ENCODE measurements at places on chromosomes 7 and 10.

- DNase-seq, result no peak
Measured at GRCh38 chr7:22393913-22394729, 37.2 kb upstream of the RAPGEF5 start.

DNA sequence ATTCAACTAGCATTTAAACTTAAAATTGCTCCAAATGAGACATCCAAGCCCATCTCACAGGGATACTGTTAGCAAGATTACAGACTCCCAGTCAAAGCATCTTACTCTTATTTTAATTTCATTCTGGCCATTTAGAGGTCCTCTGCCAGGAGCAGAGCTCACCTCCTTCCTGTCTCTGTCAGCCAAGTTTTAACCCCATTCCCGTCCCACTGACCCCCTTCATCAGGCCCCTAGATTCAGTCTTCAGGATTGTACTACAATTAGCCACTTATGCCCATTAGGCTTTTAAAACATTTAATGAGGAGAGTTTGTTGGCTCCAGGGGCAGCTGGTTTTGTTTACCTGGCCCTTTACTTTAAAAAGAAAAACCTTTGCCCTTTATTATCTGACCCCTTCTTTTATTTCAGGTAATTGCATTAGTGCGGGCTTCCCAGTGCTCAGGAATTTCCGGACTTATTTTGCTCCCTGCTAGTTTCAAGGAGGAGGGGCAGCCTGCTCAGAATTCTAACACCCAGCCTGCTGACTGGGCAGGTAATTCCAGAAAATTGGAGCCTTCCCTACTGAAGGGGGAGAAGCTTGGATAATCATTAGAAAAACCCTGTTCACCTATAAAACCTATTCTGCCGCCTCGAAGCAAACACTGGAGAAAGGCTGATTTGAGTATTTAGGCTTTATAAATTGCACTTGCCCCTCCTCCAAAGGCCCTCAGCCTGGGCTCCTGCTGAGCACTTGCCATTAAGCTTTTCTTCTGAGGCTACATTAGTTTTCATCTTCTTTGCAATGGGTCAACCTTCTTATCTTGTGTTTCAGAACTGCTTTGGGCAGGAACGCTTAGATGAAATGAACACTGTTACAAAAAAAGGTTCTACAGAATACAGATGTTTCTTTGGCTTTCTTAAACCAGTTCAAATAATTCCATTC lies 200.5 kb upstream of the HPS1 start:
- DNase-seq, result no peak

DNA sequence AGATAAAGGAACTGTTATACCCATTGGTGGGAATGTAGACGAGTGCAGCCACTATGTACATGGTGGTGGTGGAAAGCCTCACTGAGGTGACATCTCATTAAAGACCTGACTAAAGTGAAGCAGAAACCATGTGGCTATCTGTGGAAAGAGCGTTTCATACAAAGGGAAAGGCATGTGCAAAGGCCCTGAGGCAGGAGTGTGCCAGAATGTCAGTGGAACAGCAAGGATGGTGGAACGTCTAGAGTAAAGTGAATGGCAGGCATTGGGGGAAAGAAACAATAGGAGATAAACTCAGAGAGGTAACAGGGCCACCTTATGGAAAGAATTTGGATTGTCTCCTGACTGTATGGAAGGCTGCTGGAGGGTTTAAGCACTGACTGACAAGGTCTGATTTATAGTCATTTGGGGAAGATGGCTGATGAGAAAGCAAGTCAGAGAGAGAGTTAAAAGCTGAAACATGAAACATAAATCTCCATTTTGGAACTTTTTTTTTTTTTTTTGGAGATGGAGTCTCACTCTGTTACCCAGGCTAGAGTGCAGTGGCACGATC lies 245.7 kb downstream of the STK31 start:
- no peak for DNase-seq

DNA sequence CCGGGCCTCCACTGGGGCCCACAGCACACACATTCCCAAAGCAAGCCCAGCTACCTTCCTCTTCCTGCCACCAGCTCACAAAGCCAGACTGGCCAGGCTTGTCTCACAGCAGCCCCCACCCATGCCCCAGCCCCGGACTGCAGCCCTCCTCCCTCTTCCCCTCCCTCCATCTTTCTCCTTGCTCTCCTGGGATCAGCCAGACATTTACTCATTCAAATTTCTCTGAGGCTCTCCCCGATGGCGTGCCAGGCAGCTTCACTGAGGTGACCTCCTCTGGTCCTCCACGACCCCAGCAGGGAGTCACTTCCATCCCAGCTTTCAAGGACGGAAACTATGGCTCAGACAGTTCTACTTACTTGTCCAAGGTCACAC lies 187.5 kb downstream of the GRID1 start:
- DNase-seq, result no peak

GRCh38 chr7:135463908-135464307 lies 46.0 kb downstream of the CNOT4 start:
- DNase-seq, result no peak

DNA sequence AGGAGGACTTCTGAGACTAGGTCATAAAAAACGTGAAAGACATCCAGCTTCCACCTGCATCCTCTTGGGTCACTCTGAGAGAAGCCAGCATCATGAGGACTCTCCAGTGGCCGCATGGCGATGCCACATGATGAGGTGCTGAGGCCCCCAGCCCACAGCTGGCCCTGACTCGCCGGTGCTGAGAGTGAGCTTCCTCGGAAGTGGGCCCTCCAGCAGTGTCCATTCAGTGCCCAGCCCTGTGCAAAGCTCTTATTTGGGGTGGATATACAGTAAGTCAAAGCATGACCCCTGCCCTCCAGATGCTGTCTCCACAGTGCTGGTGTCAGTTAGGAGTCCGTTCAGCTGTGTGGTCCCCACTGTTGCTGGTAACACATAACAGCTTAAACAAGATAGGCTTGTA lies 93.6 kb upstream of the CHST15 start:
- DNase-seq, result no peak

DNA sequence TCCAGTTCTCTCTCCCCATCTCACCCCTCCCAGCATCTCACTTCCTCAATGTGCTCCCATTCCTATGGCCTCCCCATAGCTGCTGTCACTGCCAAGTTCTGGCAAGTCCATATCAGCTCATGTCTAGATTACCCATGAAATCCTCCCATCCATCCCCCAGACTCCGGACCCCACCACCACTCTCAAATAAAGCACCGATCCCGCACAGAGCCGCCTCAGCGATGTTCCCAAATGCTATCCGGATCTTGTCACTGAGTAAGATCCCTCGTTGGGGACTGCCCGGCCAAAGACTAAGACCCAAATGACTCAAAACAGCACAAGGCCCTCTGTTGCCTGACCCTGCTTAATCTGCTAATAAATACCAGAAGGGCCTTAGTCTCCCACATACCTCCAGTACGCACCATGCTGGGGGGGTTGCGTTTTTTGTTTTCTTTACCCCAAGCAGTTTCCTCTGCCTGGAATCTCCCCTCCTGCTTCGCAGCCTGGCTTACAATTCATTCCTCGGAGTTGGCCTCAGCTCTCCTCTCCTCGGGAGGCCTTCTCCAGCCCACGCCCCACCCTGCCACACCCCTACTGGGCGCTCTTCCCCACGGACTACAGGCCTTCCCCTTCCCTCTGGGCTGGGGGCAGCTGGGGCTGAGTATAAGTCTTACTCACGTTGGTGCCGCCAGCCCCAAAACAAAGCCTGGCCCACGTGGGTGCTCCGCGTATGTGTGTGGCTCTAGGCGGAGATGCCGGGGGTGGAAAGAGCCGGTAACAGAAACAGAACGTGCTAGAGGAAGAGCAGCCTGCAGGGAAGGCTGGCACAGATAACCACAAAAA lies 1.8 kb upstream of the DUSP5 start:
- peak; percentile 94 for DNase-seq

- DNase-seq, result no peak
Measured at GRCh38 chr10:11921800-11922392, 98.7 kb downstream of the PROSER2 start.

DNA sequence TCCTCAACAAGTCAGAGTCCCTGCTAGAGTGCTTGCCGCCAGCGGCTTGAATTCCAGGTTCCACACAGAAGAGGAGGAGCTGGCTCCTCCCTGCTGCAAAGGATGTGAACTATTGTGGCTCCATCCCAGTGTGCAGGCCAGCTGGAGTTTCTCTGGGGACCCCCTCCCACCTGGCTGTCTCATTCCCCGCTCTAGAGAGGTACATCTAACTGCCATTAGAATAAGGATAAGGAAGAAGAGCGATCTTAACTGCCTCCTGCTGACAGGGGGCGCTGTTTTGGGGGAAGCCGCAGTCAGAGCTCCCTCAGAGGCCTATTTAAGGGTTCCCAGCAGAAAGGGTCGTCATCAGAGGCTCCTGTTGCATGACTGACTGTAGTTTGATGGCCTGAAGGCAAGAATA lies 40.8 kb upstream of the HECW1 start:
- DNase-seq, result peak; percentile 8

GRCh38 chr10:93482145-93482834 lies at the start of gene MYOF:
Gene MYOF, minus strand, starts transcription at chr10:93482334. Its CDS starts 140 bp downstream, at chr10:93482194.
- DNase-seq, result peak; percentile 87

DNA sequence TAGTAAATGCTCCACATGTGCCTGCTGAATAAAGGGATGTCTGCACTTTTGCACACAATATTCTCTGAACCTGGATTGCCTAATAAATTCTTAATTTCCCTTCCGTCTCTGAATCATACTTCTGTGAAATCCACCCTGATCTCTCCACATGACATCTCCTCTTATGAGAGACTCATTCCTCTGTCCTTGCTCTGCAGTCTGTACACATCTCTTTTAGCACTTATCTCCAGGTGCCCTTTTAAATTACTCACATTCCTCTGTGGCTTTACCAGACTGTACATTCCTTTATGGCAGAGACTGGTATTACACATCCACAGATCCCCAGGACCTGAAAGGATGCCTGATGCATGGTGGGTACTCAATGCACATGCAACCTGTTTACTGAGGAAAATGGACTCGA lies 527.6 kb downstream of the PHTF2 start:
- DNase-seq, result peak; percentile 77

DNA sequence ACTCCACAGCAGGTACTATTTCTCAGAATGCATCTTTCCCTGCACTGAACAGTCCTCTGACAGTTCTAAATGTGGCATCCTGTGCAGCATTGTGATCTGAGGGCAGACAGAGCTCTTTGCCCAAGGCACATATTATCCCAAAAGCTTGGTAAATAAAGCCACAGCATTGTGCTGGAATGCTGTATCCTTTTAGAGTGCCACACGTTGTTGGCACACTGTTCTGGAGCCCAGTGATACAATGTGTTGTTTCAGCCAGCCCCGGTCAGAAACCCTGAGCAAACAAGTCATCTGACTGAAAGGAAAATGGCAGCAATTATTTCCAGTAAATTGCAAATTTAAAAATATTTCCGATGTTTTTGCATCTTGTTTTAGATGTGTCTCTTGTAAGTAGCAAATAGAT lies 45.4 kb downstream of the NAMPT start:
- no peak for DNase-seq

GRCh38 chr7:90530263-90530662 lies 60.8 kb downstream of the PTTG1IP2 start:
- DNase-seq, result peak; percentile 71

- no peak for DNase-seq
Measured at GRCh38 chr7:129373651-129374428, 60.4 kb upstream of the STRIP2 start.

DNA sequence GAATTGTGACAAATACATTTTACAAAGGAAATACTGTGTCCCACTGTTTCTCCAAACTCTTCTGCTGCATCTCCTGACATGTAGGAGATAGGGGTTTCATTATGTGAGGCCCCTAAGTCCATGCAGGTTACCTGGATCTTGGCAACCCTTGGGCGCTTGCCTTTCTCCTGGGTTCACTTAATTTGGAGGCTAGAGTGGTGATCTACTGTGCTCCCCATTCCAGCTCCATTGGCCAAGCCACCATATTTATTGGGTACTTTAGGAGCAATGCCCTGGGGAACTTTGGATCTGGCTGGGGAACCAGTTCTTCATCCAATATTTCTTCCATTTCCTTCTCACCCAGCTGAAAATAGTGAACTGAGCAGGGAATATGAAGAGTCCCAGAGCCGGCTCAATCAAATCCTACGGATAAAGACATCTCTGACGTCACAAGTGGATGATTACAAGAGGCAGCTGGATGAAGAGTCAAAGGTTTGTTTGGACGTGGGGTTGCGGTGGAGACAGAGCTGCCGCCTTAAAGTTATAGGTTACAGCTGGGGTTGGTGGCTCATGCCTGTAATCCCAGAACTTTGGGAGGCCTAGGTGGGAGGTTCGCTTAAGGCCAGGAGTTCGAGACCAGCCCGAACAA lies 18.5 kb downstream of the MYH16 start:
- DNase-seq, result no peak

DNA sequence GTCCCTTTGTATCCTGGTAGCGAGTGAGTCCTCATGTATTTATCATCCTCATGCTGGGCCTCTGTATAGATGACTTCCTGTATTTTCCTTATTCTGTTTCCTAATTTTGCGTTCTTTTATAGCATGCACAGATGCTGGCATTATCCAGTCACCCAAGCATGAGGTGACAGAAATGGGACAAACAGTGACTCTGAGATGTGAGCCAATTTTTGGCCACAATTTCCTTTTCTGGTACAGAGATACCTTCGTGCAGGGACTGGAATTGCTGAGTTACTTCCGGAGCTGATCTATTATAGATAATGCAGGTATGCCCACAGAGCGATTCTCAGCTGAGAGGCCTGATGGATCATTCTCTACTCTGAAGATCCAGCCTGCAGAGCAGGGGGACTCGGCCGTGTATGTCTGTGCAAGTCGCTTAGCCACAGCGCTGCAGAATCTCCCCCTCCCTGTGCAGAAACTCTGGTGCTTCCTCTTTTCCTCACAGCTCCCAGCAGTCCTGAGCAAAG lies 183.1 kb upstream of the PRSS58 start:
- DNase-seq, result no peak

GRCh38 chr7:47814905-47815613 lies 133.2 kb downstream of the PKD1L1 start:
- DNase-seq, result no peak
